ENCODE measurements at places on chromosomes 12 and 14.

- no peak for DNase-seq
Measured at GRCh38 chr14:31954991-31955390, 122.1 kb upstream of the ARHGAP5 start.

- no peak for DNase-seq
Measured at GRCh38 chr14:35202195-35202594, 79.8 kb downstream of the PRORP start.

DNA sequence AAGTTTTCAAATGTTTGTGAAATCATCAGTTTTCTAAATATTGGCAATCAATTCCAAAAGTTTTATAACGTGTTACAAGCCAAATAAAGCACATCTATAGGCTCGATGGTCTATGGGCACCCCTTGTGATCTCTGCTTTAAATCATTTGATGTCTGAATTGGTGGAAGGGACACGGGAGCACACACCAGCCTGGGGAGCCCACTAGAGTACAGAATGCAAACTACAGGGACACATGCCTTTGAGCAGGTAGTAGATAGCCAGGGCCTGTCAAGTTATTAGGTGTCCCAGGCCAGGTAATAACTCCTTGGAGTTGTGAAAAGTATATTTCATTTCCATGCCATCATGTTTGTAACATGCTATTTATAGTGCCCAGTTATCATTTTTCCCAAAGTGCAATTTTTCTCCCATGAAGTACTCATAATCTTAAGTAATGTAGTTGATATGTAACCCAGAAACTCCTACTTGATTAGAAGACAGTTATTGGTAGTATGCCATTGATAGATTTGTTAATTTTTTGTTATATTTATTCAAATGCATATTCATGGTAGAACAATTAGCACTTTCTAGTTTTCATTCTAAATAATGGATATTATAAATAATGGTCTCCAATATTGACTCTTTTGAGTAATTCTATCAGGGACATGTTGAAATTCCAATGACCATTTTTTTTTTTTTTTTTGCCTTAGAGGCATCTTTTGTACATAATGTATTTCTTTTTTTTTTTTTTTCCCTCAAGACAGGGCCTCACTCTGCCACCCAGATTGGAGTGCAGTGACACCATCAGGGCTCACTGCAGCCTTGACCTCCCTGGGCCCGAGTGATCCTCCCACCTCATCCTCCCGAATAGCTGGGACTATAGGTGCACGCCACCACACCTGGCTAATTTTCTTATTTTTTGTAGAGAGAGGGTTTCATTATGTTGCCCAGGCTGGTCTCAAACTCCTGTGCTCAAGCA is 96.9 kb upstream of the FGD4 start:
- DNase-seq: no peak

DNA sequence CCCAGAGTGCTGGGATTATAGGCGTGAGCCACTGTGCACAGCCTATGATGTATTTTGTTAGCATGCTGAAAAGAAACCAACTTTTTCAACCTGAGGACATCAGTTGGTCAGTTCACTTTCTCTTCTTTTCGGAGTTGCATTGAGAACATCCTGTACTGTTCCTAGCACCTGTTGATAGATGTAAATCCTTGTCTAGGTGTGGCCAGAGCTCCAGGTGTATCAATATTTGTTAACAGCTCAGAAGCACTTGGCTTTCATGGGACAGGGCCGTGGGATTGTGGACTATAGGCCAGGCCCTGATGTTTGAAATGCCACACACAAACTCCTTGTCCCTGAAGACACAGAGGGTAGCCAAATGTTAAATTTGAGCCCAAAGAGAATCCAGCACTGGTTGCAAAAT is 14.9 kb downstream of the HCAR2 start:
- peak; percentile 30 for DNase-seq

- DNase-seq: no peak
Measured at GRCh38 chr14:102778338-102779083, 1.3 kb downstream of the TRAF3 start.

DNA sequence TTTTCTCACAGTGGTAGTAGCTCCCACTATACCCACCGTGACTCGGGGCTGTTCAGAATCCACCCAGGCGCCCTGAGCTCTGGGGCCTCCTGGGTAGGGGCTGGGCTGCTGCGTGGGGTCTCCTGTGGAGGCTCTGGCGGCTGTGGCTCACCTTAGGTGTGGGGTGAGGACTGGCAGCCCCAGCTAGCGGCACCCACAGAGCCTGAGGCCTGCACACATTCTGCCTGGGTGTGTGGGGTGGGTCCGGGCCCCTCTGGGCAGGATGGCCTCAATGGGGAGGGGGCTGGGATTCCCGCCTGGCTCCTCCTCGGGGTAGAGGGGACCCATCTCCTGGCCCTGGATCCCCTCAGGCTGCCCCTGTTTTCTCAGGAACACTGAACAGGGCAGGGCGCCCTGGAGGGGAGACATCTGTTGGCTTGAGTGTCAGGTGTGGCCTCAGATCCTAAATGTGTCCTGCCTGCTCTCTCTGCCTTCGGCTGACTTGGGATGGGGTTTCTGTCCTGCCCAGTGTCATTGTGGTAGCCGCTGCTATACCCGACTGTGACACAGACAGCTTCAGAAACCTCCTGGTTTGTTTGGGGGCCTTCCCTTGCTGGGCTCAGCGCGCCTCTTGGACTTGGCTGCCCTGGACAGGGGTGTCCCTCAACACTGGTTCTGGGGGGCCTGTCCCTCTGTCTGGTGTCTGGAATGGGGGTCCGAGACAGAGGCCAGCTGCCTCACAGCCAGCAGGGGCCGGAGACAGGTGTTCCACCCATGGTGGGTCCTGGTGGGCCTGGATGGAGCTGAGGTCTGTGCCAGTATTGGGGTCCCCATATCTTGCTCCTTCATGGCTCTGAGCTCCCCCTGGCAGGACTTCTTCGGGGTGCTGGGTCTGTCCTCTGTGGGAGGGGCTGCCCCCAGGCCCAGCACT is 354.9 kb downstream of the TMEM121 start:
- peak; percentile 22 for DNase-seq

DNA sequence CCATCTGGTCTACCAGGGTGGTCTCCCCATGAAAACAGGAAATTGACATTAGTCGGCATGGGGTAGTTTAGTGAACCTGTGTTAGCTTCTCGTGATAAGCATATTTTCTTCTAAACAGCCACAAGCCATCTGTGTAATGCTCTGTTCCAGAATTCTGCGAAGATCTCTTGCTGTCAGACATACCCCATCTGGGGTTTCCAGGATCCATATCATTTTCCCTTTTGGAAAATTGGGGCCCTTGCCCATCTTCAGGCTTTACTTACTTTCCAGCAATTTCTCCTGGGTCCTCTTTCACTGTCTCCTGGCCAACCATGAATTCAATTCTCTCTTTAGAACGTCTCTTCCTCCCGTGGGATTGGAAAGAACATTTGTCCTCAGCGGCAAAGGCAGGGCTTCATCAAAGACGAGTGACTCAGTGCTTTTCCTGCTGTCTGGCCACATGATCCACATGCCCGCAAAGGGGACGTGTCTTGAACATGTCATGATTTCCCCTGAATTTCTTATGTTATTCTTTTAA is 21.4 kb upstream of the NCOR2 start:
- DNase-seq: no peak

DNA sequence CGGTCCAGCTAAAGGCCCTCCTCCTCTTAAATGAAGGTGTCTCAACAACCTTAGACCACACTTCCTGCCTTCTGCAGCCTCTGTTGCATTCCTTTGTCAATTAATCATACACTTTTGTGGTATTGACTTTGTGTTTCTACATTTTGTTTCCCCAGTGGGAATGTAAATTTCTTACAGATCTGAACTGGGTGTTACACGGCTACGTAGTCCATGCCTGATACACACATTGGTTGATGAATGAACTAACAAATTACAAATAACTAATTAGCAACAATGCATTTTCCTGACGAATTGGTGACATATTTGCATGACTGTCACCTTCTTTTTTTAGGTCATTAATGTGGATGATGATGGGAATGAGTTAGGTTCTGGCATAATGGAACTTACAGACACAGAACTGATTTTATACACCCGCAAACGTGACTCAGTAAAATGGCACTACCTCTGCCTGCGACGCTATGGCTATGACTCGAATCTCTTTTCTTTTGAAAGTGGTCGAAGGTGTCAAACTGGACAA is 15.2 kb upstream of the CCT2 start:
- DNase-seq: no peak

DNA sequence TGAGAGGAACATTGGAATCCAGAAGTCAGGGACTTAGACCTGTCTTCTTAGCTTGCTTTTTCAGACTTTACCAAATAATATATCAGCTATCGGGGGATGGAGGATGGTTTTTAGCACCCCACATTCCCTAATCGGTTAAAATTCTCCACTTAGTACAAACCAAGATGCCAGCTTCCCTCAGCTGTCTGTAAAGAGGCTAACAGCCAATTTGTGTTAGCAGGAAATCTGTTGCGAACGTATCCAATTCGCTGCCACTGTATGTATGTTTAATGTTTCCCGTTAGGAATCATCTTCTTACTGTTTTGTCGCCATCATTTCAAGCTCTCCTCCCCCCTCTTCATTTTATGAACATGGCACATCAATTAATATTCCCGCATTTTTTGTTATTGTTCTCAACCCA is 289.0 kb downstream of the BCL11B start:
- DNase-seq: no peak

DNA sequence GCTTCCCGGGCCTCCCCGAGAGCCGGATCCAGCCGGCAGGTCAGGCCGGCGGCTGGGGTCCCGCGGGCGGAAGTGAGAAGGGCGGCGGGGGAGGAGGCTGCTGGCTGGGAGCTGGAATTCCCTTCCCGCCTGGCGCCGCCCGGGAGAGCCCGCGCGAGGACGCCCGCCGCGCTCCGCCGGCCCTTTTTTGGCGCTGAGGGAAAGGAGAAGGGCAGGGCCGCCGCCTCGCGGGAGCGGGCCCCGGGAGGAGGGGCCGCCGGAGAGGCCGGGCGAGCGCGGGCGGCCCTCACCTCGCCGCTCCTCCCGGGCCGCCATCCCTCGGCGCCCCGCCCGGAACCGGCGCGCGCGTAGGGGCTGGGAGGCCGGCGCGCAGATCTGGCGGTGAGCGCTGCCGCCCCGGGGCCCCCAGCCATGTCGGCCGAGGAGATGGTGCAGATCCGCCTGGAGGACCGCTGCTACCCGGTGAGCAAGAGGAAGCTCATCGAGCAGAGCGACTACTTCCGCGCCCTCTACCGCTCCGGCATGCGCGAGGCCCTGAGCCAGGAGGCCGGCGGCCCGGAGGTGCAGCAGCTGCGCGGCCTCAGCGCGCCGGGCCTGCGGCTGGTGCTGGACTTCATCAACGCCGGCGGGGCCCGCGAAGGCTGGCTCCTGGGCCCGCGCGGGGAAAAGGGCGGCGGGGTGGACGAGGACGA is at the start of the genes KLHL42 and MANSC4:
TSS of gene KLHL42 (plus strand) at position 314 of the 692 bp plus-strand sequence. CDS start at position 412, 98 bp downstream.
TSS of gene MANSC4 (minus strand) at position 317 of the 692 bp plus-strand sequence. CDS start 8,960 bp downstream, outside the sequence.
- peak; percentile 91 for DNase-seq

DNA sequence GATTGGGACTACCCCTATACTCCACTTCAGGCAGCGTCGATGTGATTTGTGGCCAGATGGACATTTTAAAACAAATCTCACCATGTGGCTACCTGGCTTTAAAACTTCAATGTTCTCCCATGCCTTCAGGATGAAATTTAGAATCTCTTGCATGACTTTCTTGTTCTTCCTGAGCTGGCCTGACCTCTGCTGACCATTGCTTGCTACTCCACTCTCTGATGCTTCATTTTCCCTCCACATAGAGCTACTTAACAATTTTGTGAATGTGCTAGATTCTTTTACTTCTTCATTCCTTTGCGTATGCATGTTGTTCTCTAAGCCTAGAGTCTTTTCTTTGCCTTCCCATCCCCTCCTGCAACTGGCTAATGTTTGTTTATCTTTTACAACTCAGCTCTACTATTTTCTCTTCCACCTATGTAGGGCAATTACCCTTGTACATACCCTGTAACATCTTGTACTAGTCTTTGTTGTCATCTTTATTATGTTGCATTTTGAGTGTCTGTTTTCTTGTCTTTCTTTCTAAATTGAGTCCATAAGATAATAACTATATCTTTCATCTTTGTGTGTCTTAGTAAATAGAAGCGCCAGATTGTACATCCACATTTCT is 41.2 kb downstream of the YLPM1 start:
- DNase-seq: no peak

DNA sequence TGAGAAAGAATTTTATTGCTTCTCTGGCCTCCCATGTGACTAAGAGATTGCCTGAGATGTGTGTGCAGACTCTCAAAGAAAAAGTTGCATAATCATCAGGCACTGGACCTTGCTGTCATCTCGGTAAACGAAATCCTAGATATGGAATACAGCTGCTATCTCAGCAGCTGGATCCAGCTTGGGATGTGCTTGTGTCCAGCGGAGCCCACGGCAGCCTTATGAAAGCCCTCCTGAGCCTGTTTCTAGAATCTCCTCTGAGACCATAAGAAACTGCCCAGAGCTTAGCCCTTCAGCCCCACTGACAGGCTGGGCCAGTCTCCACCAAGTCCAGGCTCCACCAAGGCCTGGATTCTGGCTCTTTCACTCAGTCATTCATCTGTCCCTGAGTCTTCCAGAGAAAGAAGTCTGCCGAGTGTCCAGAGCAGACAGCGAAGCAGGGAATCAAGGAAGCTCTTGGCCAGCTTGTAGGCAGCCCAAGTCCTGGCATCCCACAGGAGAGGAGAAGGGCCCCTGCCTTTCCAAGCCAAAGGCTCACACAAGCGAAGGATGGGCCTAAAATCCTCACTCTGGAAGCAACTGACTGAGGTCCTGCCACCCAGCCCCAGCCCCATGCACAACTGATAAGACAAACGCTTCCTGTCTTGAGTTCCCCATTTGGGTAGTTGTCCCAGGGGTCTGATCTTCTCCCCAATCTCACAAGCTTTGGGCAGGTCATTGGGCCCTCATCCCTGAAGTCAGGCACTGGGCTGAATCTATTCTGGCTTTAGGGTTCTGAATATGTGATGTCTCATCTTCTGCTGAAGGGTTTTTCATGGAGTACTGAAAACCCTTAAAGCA is 97.8 kb downstream of the SEC23A start:
- peak; percentile 61 for DNase-seq

- DNase-seq: no peak
Measured at GRCh38 chr12:65584016-65584415, 240.3 kb upstream of the HMGA2 start.

DNA sequence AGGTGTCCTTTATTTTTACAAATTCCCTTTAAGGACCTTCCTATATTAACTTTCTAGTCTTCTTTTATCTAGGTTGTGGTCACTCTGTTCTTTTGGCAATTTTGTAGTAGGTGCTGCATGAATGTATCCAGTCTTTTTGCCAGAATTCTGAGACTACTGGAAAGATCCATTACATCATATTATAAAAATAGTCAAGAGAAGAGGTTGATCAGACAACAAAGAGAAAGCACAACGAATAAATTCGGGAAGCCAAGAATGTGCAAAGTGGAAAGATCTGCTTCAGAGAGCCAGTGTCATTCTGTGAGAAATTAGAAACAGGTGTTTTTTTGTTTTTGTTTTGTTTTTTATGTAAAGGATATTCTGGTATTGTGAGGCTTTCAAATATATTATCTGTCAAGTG is 15.8 kb upstream of the SLC16A7 start:
- no peak for DNase-seq

GRCh38 chr12:23169696-23170013 is 544.7 kb downstream of the ETNK1 start:
- DNase-seq: no peak
